Nephron progenitor cell (in vitro differentiated cells): ENCODE measurements at places on chromosomes 7 and 10.

DNA sequence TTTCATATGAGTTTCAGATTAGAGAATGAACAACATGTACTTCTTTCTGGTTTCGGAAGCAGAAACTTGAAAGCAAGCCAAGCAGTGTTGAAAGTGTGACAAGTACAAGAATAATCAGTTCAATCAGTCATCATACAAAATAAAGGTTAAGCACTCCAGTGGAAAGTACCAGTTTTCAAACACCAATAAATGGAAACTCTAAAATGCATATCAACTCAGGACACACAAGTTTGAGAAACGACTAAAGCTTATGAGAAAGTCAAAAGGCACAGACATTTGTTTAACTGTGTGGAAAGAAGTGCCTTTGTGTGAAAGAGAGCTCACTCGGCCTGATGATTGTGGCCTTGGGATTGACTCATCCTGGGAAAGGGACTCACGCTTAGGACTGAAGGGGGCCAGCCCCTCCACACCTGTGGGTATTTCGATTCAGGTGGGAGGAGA, 60.6 kb upstream of the AKR1C1 start:
- DNase-seq: no peak

DNA sequence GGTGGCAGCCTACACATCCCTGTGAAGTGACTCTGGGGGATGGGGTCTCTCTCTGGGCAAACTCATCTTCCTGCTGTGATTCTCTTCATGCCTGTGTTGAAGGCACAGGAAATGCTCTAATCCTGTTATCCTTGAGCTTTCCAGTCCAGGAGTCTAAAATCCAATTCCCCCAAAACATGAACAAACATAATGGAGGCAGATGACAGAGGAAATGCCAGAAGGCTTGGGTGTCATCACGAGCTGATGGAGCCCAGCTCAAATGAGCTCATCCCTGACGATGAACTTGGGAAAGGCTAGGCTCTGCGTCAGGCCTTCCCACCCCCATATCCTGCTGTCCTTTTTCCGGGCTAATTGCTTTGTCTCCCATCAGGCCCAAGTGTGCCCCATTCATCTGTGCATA, 165.9 kb upstream of the PODXL start:
- no peak for DNase-seq

GRCh38 chr7:66739953-66740301, 606 bp upstream of the RABGEF1 start:
- no peak for DNase-seq

DNA sequence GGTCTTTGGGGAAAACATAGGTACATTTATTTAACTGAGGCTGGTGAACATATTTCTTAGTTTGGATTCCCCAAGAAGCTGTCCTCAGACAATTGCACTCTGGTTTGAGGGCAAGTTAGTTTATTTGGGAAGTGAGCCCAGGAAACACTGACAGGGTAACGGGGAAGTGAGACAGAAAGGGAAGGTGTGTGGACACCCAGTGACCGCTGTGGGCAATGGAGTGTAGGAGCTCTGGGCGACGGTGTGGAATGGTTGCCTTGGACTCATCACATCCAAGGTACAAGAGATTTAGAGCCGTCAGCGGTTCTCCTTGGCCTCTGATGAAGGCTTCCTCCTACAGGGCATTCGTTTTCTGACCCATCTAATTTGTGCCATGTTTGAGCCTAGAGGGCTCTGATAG, 7.1 kb downstream of the MRC1 start:
- DNase-seq: no peak

- DNase-seq: no peak
Measured at GRCh38 chr10:67696029-67696428, at the start of gene CTNNA3. Gene CTNNA3, minus strand, starts transcription at chr10:67696195.

DNA sequence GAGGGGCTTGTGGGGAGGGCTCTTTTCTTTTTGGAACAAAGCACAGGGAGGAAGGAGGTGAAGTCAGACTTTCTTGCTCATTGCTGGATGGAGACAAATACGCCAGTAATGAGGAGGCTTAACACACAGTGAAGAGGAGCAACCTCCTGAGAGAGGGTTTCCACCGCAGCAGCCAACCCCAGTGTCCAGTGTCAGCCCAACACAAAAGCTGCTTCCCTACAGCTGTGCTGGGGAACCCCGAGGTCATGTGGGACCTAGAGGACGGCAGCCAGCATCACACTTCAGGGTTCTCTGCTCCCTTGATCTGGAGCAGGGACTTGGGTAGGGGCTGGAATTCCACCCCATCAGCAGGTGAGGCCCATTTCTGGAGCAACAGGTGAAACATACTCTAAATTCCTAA, 7.7 kb downstream of the BLNK start:
- DNase-seq: no peak

- no peak for DNase-seq
Measured at GRCh38 chr7:15557186-15557585, 4.6 kb downstream of the AGMO start.

- no peak for DNase-seq
Measured at GRCh38 chr7:137579913-137580640, 236.5 kb upstream of the PTN start.

GRCh38 chr10:119863951-119864565, 8.6 kb downstream of the MCMBP start:
- no peak for DNase-seq

GRCh38 chr7:92244808-92245486, 767 bp downstream of the KRIT1 start:
- DNase-seq: no peak

- no peak for DNase-seq
Measured at GRCh38 chr10:241966-242643, 106.8 kb downstream of the ZMYND11 start.

DNA sequence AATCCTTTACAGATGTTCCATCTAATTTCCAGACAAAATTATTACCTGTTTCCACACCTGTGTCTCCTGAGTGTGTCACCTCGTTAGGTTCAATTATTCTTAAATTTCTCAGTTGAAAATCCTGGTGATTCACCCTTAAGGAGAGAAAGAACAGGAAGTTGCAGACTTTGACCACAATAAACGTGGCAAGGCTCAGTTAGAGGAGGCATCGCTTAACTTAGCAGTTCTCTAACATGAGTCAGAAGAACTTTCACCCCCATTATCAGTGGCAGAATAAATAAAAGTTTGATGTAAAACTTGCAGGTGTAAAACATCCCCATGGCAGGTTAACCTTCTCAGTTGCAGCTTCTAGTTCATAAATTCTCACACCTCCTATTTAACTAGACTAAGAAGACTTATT, 8.3 kb downstream of the XPNPEP1 start:
- DNase-seq: no peak

DNA sequence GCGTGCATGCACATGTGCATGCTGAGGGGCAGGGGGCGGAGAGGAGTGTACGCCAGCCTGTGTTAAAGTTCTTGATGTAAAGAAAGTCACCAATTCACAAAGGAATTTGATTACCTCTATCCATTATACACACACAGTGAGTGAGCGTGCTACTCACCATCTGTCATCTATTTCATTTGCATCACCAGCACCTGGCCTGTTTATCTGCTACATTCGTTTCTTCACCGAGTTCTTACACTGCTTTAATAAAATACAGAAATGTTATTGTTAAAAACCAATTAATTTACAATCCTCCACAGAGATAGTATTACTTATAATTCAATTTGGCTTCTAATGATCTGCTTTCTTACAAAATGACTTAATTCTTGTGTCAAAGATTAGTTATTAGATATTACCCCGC, 32.6 kb downstream of the NEUROD6 start:
- no peak for DNase-seq

DNA sequence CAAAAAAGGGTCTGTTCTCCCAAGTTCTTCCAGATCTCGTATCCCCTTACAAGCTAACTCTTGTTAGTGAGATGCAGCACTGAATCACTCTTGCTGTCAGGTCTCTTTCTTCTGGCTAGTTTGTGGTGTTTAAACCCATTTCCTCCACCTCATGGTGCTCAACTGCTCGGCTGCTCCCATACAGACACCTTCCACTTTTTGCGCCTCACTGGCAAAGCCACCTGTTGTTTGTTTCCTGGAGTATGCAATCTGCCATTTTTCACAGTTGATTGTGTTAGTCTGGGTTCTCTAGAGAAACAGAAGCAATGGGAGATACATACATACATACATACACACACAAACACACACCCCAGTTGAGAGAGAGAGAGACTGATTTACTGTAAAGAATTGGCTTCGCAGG, 124.4 kb upstream of the SP8 start:
- DNase-seq: no peak

GRCh38 chr7:112422842-112423496, 27.3 kb upstream of the IFRD1 start:
- peak; percentile 16 for DNase-seq

DNA sequence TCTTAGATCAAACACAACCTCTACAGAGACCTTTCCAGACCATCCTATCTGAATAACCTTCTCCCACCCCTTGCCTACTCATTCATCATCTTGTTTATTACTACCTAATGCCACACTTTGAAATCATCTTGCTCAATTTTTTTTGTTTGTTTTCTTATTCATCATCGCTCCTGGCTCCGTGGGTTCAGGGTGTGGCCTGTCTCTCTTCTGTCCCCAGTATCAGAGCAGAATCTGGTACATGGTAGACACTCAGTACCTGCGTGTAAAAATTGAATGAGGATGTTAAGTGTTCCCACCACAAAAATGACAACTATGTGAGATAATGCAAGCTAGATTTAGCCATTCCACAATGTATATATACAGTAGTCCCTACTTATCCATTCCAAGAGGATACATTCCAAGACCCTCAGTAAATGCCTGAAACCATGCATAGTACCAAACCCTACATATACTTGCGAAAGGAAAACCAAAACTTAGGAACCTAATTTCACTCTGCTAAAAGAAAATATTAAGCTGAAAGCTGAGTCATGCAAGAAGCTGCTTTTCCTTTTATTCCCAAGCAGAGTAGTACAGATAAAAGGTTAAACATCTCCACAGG, 72.1 kb upstream of the SEC61G start:
- DNase-seq: no peak

DNA sequence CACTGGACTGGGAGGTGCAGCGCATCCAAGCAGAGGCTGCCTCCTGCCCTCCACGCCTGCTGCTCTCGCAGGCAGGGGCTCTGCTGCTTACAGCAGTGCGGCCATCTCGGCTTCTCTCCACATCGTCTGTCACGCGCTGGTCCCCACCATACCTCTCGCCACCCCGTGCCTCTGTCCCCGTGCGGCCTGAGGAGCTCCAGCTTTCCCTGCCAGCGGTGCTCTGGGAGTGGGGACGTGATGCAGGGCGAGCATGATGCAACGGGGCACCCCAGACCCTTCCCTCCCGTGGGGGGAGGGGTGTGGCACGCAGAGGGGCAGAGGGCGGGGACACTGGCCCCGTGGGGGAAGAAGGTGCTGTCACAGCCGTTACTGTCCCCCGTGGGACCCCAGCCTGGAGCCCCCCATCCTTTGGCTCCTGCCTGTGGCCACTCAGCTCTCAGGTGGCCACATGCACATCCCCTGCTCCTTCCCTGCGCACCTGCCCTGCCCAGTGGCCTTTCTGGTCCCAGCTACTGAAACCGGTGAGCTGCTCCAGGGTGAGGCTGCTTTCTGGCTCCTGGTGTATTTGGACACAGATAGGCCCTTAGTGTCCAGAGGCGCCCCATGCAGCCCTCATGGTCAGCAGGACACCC, 9.0 kb downstream of the GET4 start:
- DNase-seq: no peak

DNA sequence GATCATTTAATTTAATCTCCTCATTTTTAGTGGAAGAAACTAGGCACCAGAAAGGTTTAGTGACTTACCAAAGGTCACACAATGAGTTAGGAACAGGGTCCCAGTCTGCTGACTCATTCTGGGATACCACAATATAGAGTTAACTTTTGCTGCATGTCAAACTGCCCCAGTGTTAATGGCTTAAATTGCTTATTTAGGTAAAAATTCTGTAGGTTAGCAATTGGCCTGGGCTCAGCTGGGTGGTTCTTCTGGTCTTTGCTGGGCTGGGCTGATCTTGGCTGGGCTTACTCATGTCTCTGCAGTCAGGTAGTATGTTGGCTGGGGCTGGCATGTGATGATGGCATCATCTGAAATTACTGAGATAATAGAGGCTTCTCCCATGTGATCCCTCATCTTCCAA, 111.6 kb downstream of the EMX2 start:
- DNase-seq: no peak

GRCh38 chr7:1700086-1700485, 30.0 kb downstream of the ELFN1 start:
- no peak for DNase-seq

DNA sequence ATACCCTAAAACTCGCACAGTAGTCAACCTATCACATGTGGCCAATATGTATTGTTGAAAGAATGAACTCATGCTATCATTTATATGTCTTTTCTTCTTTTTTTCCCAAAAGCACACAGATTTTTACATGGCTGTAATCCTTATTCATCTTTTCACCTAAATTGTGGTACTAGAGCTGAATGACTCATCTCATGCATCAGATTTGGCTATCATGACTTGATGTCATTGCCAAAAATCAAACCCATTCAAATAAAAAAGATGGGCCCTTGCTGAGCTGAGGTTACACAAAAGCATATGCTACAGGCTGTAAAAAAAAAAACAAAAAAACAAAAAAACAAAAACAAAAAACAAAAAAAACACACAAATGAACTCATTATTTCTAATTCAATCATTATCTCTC, 3.3 kb upstream of the LMOD2 start:
- DNase-seq: no peak

DNA sequence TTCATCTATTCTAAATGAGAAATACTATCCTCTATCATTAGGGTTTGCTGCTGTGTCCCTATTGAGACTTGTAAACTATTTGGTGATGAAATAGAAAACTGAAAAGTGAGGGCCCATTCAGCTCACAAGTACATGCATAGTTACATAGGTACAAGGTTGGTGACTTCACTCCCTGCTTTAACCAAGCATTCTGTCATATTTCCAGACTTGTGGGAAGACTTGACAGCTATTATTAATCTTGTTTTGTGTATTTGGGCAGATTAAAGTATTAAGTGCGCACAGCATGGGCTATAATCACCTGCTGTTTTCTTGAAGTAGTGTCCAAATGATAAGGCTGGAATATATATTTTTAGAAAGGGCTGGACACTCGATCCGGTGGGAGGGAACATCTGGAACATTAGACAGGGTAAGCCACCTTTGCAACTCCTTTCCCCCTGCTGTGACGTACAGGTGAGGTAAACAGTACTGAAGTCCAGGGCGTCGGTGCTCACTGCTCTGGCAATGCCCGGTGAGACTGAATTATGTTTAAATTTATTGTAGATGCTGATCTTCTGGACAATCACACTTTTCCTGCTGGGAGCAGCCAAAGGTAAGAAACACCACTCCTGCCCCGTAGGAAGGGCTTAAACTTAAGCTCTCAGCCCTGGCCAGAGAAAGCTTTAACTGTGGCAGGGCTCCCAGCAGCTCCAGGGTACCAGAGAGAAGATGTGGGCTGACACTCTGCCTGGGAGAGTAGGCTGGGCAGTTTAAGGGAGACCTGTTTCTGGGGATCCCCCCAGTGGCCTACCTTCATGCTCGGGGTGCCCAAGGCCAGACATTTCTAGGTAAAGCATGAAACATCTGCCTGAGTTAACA, at the start of gene PNLIPRP1:
PNLIPRP1 (plus strand) TSS at position 370 of the 855 bp plus-strand sequence; CDS start at position 541, 171 bp downstream.
- DNase-seq: no peak

GRCh38 chr7:112346381-112347060, 103.7 kb upstream of the IFRD1 start:
- no peak for DNase-seq

DNA sequence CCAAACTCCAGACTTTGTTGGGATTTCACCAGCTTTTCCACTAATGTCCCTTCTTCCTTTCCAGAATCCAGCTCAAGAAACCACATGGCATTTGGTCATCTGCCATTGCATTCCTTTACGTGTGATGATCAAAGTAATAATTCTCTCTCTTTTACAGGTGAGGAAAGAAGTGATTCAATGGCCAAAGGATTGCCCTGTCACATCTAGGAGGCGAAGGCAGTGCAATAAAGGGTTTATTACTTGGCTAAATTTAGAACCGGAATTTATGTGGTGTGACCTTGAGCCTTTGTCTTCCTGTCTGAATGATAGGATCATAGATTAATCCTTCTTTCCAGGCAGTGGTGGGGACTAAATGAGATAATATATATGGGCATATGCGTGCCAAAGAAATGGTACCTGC, 58.3 kb upstream of the COBL start:
- DNase-seq: no peak
